ENCODE measurements at places on chromosomes 2 and 18.

GRCh38 chr2:15365411-15365810 lies 195.7 kb downstream of the NBAS start:
- H3K27ac ChIP-seq, result no peak overlapping the region
- H3K4me1 ChIP-seq, result peaks cover 11% of the 10 kb centered on the region
- no peak overlapping the region for H3K4me3 ChIP-seq
- H3K36me3 ChIP-seq, result peaks cover 23% of the 10 kb centered on the region
- DNase-seq, result no peak

DNA sequence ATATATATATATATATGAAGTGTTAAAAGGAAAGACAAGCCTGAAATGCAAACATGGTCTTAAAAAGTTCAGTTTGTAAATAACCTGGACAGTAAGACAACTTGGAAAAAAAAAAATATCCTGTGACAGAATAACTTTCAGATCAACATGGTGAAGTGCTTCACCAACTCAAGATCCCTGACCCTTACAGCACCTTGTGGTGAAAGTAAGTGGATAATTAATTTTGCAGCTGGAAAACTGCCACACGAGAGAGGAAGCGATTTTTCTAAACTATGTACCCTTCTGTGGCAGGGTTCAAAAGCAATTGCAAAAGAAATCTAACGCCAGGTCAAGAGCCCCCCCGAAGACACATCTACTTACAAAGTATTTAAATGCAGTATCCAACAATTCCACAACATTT lies 95.8 kb downstream of the PAX3 start:
- no peak overlapping the region for H3K27ac ChIP-seq
- DNase-seq, result no peak
- H3K36me3 ChIP-seq, result no peaks in the 10 kb centered on the region
- no peaks in the 10 kb centered on the region for H3K4me1 ChIP-seq
- no peak overlapping the region for H3K4me3 ChIP-seq

- H3K4me1 ChIP-seq, result peaks cover 47% of the 10 kb centered on the region
- peak overlapping the region; percentile 67 for H3K4me3 ChIP-seq
- H3K27me3 ChIP-seq, result no peaks in the 10 kb centered on the region
- H3K27ac ChIP-seq, result no peak overlapping the region
- H3K36me3 ChIP-seq, result peaks cover 11% of the 10 kb centered on the region
These were observed 13.9 kb upstream of the SMCHD1 start for GRCh38 chr18:2641638-2642037.

GRCh38 chr2:33131111-33131510 lies 184.4 kb downstream of the LTBP1 start:
- no peaks in the 10 kb centered on the region for H3K4me1 ChIP-seq
- no peak overlapping the region for H3K4me3 ChIP-seq
- H3K27me3 ChIP-seq, result peaks cover 44% of the 10 kb centered on the region
- H3K27ac ChIP-seq, result no peak overlapping the region

- no peaks in the 10 kb centered on the region for H3K27me3 ChIP-seq
- no peak overlapping the region for H3K27ac ChIP-seq
- no peak for DNase-seq
- H3K4me1 ChIP-seq, result peaks cover 15% of the 10 kb centered on the region
- peaks cover 4% of the 10 kb centered on the region for H3K36me3 ChIP-seq
- H3K4me3 ChIP-seq, result no peak overlapping the region
These were observed 85.3 kb downstream of the ACVR1 start for GRCh38 chr2:157790780-157791179.

- DNase-seq, result no peak
- no peaks in the 10 kb centered on the region for H3K36me3 ChIP-seq
- no peak overlapping the region for H3K4me3 ChIP-seq
- no peaks in the 10 kb centered on the region for H3K27me3 ChIP-seq
- no peak overlapping the region for H3K27ac ChIP-seq
- H3K4me1 ChIP-seq, result no peaks in the 10 kb centered on the region
These were observed 26.3 kb upstream of the AGAP1 start for GRCh38 chr2:235467588-235467987.

DNA sequence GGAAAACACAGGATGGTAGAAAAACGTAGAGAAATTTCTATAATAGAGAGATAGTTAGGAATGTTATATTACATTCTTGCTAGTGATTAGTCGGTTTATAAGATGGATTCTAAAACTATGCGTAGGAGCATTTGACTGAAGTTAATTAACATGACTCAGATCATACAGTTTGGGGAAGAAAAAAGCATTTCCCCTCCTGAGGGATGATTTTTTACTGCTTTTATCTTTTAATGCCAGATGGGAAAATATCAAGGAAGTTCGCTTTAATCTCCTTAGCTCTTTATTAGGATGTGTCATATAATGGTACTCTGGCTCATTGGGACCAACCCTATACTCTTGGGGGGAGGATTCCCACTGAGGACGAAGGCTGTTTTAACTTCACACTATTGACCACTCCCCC lies 502.1 kb downstream of the TGIF1 start:
- H3K4me3 ChIP-seq, result no peak overlapping the region
- DNase-seq, result no peak

GRCh38 chr18:9359796-9360195 lies 25.2 kb downstream of the TWSG1 start:
- no peaks in the 10 kb centered on the region for H3K27me3 ChIP-seq
- H3K27ac ChIP-seq, result no peak overlapping the region
- peaks cover 5% of the 10 kb centered on the region for H3K36me3 ChIP-seq
- no peaks in the 10 kb centered on the region for H3K4me1 ChIP-seq

GRCh38 chr2:106516436-106516835 lies 29.3 kb downstream of the CD8B2 start:
- H3K4me3 ChIP-seq, result no peak overlapping the region
- peaks cover 8% of the 10 kb centered on the region for H3K4me1 ChIP-seq
- H3K27ac ChIP-seq, result no peak overlapping the region
- no peaks in the 10 kb centered on the region for H3K36me3 ChIP-seq
- DNase-seq, result no peak
- H3K27me3 ChIP-seq, result no peaks in the 10 kb centered on the region

DNA sequence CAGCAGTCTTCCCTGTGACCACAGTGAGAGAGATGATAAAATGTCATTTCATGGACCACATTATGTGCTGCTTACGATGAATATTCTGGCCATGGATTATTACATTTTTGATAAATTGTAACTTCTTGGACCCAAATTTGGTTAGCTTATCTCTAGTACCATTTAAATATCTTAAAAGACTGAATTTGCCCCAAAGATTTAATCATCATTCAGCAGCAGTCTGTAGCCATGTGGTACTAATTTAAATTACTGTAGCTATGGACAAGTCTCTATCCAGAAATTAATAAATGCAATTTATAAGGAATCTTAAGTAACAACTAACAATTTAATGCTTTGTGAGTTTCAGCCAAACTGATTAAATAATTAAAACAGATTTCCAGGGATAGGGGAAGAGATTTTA lies 644.9 kb upstream of the FANCL start:
- H3K36me3 ChIP-seq, result no peaks in the 10 kb centered on the region
- H3K27ac ChIP-seq, result no peak overlapping the region
- no peaks in the 10 kb centered on the region for H3K4me1 ChIP-seq
- H3K27me3 ChIP-seq, result no peaks in the 10 kb centered on the region
- H3K4me3 ChIP-seq, result no peak overlapping the region

Data from activated CD8-positive, alpha-beta memory T cell treated with anti-CD3 and anti-CD28 coated beads, Interleukin-2, amount 10 ng/mL, durations not matched to agents 7 days and 5 days (primary cell).